Skin of body (tissue), 3 donors: ENCODE measurements at places on chromosomes 3 and 15.

GRCh38 chr15:65663521-65663920 lies 41.8 kb downstream of the SLC24A1 start:
- DNase-seq = no peak

DNA sequence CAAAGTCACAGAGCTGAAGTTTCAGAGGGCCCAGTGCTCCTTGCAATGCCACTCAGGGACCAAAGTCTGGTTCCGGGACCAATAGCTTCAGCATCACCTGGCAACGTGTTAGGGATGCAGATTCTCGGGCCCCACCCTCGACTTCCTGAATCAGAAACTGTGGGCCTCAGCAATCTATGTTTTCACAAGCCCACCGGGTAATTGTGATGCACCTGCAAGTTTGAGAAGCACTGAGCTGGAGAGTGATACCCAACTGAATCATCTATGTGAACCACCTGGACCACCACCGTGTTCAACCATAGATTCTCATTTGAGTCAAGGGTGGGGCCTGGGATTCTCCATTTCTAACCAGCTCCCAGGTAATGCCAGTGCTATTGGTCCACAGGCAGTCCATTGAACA lies 55.7 kb downstream of the CORO2B start:
- no peak for DNase-seq

DNA sequence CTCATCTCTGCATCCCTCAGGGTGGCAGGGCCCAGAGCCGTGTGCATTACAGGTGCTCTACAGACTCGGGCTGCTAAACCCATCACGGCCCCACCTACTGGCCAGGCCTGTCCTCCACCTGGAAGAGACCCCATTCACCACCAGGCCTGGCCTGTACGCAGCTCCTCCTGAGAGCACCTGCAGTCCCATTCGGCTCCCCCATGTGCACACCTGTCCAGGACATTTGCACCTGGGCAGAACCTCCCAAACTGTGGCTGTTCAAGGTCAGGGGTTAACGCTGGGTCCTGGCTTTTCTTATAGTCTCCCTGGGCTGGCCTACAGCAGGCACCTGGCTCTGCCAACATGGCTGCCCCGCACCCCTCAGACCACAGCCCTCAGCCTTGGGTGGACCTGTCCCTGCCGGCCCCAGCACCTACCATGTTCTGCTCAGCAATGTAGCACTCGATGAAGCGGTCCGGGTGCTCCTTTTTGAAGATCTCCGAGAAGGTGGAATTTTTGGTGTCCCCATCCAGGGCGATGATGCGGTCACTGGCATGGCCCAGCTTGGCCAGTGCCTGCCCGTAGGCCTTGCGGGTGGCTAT lies 25.7 kb downstream of the TKT start:
- DNase-seq = no peak

DNA sequence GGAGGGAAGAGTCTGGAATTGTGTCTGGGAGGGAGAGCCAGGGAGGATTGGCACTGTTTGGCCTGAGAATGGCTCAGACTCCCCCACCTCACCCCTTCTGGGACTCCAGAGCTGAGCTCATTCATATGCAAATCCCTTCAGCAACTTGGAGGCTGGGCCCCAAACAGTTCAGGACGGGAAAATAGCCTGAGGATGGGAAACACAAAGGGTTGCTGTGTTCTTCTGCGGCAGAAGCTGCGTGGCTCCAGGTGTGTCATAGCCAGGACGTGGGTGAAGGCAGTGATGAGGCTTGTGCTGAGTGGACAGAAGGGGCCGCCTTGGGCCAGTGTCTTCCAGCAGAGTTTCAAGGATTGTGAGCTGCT lies 16.6 kb downstream of the MASP1 start:
- DNase-seq = no peak

GRCh38 chr3:50582083-50582482 lies 12.8 kb downstream of the HEMK1 start:
- DNase-seq = no peak

DNA sequence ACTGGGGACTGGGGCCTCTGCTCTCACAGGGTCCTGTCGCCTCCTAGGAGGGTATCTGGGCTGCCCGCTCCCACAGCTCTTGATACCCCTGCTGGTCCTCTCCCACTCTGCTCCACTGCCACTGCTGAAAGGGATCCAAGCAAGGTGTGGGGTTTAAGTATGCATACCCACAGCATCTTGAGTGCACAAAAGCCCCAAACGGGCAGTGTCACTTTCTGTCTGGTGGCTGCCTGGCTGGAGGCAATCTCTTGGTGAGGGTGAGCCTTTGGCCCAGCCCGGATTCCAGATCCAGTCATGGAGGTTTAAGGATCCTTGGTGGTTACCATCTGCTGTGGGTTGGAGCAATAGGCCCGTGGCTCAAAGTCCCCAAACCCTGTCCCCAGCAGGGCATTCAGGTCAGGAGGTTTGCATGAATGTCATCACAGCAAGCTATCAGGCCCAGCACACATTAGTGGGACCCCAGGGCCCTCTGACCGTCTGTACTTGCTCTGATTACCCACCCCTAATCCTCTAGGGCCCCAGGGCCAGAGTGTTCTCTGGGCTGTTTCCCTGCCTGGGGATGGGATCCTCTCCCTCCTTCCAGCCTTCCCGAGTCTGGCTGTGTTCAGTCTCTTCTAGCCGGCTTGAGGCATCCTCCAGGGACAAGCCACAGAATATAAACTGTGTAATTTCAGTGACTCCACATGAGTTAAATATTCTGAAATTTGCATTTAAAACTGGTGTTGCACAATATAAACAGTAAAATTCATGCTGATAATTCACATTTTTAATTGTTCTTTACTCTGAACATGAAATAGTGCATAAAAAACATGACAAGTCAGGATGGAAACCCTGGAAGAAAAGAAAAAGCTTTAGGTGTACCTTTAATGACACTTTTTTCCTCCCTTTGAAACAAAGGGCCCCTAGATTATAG lies 4.9 kb upstream of the TJP1 start:
- no peak for DNase-seq

DNA sequence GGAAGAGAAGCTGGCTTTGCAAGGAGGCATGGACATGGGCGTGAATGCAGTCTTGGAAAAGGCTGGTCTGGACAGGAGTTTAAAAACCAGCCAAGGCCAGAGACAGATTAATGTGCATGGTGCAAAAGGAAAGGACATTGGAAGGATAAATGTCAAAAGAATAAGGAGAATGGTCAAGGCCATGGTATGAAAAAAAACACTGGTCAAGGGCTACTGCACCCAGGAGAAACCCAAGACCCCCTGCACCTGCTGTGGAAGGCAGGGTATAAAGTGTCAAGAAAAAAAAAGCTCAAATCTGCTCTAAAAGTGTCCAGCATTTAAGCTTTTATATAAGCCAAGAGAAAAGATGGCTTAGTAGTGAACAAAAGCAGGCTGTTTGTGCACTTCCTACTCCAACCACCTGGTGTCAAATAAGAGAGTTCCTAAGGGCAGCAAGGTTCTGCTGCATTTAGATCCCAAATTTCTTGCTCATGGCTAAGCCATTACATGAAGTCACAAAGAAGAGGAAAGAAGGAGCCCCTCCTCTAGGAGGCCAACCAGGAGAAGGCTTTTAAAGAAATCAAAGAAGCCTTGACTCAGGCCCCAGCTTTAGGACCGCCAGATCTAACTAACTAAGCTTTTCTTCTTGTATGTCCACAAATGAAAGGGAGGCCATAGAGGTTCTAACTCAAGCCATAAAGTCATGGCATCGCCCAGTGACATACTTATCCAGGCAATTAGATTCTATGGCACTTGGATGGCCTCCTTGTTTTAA lies 16.9 kb downstream of the CCR4 start:
- DNase-seq = no peak

- no peak for DNase-seq
Observed at GRCh38 chr3:138463724-138464490, 29.5 kb downstream of the ESYT3 start.

DNA sequence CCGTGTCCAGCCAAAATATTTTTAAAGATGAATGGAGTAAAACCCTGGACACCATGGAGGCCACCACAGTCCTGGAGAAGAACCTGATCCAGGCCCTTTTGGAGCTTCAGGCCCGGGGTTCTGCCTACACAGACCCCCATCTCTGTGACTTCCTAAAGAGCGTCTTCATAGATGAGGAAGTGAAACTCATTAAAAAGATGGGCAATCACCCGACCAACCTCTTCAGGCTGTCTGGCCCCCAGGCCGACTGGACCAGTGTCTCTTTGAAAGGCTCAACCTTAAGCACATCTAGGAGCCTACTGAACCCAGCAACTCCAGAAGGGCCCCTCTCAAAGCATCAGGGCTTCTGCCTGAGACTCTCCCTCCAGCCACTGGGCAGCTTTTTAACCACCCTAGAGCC lies 107.9 kb upstream of the FAM174B start:
- no peak for DNase-seq

- DNase-seq = no peak
Observed at GRCh38 chr3:128324911-128325592, 141.6 kb downstream of the DNAJB8 start.

DNA sequence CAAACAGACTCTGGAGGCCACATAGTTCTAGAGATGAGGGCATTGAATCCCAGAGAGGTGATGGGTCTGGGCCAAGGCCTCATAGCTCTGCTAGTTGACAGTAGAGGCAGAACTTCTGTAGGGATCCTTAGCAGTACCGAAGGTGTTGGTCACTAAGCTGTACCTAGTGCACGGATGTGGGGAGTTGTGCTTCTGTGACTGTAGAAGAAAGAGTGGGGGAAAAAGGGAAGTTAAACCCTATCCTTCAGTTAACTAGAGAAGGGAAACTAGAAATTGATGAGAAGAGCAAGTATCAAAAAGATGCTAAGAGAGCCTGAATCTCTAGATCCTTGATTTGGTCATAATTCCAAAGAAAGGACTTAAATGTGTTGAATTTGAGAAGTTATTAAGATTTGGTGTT lies 186.7 kb downstream of the NFKBIZ start:
- no peak for DNase-seq

DNA sequence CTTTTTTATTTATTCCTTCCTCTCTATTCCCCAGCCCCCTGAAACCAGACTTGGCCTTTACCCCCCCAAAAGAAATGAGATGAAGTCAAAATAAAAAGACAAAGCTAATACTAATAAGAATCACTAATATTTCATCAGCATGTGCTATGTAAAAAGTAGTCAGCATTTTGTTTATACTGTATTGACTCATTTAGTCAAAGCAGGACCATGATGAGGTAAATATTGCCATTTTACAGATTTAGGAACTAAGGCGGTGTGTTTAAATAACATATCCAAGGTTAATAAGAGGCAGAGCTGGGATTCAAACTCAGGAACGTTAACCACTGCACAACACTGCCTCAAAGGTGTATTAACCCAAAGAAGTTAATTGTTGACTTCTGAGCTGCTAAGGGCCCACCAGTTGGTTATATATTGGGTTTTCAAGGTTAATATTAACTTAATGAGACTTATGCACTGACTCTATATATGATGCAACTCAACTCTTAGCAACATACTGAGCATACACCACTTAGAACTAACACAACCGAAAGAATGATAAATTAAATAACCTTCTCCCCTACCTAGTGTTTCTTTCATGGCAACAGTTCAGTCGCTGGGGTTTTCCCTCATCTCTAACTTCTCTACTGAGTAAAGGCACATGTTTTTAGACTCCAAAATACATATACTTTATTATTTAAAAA lies 34.7 kb downstream of the FOXP1 start:
- no peak for DNase-seq

- DNase-seq = no peak
Observed at GRCh38 chr15:101411581-101411980, 77.9 kb downstream of the PCSK6 start.

- DNase-seq = peak; percentile 79
Observed at GRCh38 chr15:57667171-57667849, 39.2 kb upstream of the POLR2M start.

GRCh38 chr15:29822684-29823459 lies 604 bp upstream of the TJP1 start:
- DNase-seq = peak; percentile 53

GRCh38 chr3:19485267-19485666 lies 337.0 kb downstream of the KCNH8 start:
- no peak for DNase-seq

DNA sequence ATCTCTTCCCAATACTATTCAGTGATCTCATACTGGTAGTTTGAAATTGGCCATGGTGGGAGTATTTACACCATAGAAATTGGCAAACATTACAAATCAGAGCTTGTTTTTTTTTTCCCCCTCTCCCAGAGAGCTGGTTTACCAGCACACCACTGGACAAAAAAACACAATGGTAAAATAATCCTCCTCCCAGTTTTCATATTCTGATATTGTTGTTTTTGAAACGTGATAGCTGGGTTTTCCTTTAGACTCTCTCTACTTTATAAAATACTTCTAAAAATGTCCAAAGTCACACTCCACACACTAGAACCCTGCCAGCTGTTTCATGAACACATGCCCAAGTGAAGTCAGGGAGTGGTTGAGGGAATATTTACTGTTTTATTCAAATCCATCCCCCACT lies 187.5 kb downstream of the DTWD1 start:
- no peak for DNase-seq

DNA sequence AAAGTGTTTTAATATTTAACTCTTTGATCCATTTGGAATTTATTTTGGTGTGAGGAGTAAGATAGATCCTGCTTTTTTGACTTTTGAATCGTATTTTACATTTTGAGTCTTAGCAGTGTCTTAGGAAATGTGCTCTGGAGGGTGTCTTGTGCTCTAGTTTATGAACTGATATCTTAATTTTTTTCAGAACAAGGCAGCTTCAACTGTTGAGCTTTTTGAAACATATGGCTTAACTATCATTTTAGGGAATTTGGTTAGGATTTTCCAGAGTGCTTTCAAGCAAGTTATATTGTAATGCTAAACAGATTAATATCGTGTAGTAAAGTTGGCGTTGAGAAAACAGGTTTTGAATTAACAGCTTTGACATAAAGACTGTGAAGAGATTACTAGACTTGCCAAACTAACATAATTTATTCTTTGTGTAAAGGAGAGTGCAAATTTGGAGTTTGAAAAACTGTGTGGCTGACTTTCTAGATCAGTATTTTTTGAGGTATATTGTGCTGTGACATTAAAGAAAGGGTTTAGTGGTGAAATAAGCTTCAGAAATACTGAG lies 17.1 kb downstream of the IQGAP1 start:
- DNase-seq = no peak

GRCh38 chr15:44790215-44790614 lies 53.9 kb downstream of the TRIM69 start:
- no peak for DNase-seq

GRCh38 chr15:68719672-68720071 lies 101.0 kb downstream of the ANP32A start:
- DNase-seq = no peak

DNA sequence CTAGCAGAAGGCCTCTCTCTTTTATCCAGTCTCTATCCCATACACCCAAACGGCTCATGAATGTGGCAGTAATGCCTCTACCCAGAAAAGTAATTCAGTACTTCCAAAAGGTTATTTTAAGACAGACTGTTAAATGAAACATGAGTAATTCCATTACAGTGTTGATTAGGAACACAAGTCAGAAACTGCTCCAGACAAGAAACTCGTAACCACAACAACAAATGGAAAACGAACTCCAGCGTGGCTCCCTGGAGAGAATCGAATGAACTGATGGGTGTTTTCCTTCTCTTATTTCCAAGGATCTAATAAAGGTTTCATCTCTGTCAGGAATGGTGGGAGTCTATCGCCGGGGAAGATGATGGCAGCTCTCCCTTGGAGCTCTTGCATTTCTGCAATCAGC lies 228.4 kb downstream of the MAGI1 start:
- DNase-seq = peak; percentile 42

- no peak for DNase-seq
Observed at GRCh38 chr3:131402391-131403039, 20.9 kb downstream of the NUDT16 start.

- DNase-seq = no peak
Observed at GRCh38 chr3:141656771-141657170, 81.3 kb upstream of the RNF7 start.

- no peak for DNase-seq
Observed at GRCh38 chr3:179147514-179147872, 664 bp upstream of the PIK3CA start.

GRCh38 chr3:46966811-46967210 lies 9.7 kb downstream of the CCDC12 start:
- DNase-seq = no peak
